ENCODE measurements at places on chromosomes 11 and 22.

- no peak for DNase-seq
Measured at GRCh38 chr11:102449651-102450570, 2.7 kb downstream of the TMEM123 start.

DNA sequence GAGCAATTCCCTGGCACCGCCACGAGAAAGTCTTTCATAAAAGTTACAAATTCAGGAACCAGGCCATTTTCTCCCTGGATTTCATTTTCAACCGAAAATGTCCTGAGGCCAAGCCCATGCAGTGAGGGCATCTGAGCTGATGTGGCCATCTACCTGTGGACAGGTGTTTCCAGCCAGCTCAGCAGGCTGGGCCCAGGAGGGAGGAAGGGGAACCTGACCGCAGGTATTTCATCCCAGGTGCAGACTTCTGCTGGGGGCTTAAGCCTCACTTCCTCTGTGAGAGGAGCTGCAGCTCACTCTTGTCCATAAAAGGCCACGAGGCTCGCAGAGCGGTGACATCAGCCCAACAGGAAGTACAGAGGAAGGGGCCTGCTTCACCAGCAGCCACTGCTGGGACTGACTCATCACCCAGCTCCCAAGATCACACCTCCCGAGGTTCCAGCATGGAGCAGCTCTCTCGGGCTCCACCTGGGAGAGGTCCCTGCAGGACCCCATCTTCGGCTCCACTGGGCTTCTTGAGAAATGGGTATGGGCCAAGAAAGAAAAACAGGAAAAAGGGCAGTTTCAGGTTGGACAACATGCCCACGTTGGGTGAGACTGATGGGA is 56.4 kb downstream of the MYH9 start:
- no peak for DNase-seq

DNA sequence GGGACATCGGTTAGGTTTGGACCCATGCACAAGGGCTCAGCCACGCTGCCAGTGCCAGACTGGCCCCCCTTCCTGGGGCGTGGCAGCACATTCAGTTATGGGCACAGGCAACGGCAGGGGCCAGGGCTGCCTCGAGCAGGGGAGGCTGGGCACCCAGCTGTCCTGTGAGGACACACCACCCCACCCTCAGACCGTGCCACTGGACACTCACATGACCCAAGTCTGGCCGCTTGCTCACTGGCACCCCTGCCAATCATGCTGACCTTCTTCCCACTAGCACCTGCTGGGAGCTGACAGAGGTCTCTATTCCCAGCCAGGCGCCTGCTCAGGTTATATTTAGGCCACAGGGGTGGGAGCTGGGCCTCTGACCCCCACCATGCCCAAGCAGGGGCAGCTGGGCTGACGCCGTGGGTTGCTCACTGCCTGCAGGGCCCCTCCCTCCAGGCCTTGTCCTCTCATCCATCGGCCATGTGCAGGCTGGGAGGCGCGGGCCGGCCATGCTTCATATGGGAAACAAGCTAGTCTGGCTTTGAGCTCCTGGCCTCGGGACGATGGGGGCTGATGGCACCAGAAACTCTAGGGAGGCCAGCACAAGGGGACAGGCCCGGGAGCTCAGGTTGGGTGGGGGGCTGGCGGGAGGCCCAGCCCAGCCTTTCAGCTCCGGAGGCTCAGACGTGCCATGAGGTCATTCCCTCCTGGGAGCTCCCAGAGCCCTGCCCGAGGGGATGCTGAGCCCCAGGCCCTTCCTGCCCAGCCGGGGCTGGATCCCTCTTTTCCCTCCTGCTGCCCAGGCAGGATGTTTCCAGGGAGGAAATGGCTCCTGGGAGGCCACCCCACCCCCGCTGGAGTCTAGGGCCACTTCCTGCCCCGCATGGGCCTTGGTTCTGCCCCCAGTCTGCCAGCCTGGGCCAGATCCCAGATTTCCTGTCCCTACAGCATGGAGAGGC is 15.2 kb upstream of the TBX1 start:
- DNase-seq, result no peak

GRCh38 chr22:36658900-36659299 is 44.7 kb downstream of the CACNG2 start:
- no peak for DNase-seq

DNA sequence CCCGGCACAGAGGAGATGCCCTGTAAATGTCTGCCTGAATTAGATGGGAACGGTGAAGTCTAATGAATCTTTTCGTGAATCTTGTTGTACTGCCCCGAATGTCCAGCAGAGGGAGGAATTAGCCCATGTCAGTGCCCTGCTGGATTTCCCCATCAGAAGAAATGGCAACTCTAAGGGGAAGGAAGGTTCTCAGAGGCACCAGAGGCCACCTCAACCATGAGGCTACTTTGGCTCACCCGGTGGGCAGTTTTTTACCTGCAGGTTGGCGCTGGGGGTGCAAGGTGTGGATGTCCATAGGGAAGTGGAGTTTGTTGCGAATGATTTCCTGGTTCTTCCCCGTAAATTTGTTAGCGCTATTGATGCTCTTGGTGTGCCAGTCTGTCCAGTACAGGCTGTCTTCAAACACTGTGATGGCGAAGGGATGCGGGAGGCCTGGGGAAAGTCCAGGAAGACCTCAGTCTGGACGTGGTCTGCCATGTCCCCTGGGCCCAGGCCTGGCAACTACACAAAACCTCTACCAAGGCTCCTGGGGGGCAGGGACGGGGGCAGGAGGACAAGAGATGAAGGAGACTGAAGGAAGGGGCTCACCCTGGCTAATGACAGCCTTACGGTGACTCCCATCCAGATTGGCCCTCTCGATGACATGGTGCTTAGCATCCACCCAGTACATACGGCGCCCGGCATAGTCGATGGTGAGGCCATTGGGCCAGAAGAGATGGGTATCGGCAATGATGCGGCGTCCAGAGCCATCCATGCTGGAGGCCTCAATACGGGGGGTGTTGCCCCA is 28.5 kb downstream of the LRP4 start:
- DNase-seq, result peak; percentile 21

DNA sequence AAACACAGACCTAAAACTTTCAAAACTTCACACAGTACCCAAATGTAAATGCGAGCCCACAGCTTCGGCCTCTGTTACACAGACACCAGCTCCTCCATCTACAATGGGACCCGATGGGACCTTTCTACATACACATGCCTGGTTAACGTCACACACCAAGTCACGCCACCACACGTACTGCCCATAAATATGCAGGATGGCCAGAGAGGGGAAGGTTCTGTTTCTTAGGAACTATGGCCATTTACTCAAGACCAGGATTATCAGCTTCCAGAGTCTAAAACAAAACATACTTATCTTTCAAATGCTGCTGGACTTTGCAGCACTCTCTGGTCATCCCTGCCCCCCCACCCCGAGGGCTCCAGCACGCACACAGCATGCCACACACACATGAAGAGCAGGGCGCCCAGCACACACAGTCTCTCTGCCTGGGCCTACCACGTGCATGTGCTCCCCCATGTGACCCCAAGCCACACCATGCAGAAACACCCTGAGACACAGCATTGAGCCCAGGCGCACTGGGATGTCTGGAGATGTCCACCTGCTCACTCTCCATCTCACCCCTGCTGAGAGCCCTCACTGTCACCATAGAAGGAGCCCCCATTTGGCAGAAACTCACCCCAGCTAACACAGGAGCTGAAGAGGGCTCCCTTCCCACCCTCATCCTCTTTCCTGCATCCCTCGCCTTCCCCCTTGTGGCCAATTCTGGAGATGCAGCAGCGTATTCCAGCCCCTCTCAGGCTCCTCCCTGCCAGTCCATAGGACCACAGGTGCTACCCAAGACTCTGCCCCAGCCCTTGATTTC is 61.8 kb downstream of the SLC22A12 start:
- peak; percentile 49 for DNase-seq

GRCh38 chr22:46259374-46259773 is 3.8 kb downstream of the PKDREJ start:
- DNase-seq, result no peak

- DNase-seq, result no peak
Measured at GRCh38 chr11:64930340-64930739, 5.4 kb downstream of the GPHA2 start.

GRCh38 chr11:133065847-133066485 is 466.3 kb downstream of the OPCML start:
- DNase-seq, result no peak

DNA sequence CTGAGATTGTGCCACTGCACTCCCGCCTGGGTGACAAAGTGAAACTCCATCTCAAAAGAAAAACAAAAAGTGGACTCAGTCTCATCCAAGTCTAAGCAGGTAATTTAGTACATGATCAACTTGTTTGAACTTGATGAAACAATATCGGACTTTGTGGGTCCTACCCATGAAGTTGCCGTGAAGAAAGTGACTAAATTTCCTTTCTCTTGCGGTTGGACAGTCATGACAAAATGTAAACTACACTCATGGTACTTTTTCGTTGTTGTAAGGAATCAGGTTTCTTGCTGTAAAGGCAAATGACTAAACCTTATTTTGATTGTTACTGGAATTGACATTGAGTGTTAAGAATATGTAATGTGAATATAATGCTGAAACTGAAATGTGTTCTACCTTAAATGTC is 164.5 kb upstream of the PLET1 start:
- no peak for DNase-seq

DNA sequence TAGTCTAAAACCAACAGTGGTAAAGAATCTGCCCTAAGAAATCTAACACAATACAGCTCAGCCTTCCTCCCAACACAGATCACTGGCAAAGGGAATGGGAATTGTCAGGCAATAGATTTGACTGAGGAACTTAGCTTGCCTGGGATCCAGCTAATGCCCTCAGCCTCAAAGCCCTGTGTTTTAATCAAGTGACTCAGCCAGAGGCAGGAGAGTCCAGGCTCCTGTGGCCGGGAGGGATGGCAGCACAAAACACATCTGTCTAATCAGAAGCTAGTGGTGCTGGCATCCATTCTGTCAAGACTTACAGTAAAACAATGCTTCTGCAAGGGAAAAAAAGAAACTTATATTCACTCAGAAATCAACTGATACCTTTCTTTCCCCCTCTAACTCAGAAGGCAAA is 5.6 kb downstream of the SYTL2 start:
- DNase-seq, result no peak

- no peak for DNase-seq
Measured at GRCh38 chr11:27914080-27914479, 193.9 kb downstream of the KIF18A start.

DNA sequence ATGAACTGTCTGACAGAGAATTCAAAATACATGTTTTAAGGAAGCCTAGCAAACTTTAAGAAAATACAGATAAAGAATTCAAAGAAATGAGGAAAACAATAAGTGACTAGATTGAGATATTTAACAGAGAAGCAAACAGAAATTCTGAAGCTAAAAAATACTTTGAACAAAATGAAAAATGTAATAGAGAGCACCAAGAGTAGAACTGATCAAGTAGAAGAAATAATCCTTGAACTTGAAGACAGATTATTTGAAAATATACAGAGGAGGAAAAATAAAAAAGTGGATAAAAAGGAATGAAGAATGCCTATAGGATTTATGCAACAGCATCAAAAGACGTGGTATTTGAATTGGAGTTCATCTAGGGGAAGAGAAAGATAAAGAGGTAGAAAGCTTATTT is 101.9 kb upstream of the OR4B1 start:
- DNase-seq, result no peak

- DNase-seq, result no peak
Measured at GRCh38 chr22:21568347-21569075, 997 bp downstream of the UBE2L3 start.

DNA sequence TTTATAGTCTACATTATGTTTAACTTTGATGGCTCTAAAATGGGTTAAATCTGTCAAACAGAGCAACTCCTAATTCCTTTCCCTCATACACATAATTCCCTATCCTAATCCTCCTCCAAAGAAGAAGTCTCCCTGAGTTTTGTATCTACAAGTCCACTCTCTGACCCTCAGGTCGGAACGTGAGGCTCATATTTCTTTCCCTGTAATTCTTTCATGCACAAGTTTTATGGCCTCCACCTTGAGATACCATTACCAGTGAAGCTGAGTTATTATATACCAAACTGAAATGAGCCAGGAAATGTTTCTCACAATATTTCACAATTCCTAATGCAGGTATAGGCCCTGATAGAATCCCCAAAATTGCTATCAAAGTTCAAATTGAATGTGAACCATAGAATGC is 106.4 kb downstream of the CASP12 start:
- no peak for DNase-seq

DNA sequence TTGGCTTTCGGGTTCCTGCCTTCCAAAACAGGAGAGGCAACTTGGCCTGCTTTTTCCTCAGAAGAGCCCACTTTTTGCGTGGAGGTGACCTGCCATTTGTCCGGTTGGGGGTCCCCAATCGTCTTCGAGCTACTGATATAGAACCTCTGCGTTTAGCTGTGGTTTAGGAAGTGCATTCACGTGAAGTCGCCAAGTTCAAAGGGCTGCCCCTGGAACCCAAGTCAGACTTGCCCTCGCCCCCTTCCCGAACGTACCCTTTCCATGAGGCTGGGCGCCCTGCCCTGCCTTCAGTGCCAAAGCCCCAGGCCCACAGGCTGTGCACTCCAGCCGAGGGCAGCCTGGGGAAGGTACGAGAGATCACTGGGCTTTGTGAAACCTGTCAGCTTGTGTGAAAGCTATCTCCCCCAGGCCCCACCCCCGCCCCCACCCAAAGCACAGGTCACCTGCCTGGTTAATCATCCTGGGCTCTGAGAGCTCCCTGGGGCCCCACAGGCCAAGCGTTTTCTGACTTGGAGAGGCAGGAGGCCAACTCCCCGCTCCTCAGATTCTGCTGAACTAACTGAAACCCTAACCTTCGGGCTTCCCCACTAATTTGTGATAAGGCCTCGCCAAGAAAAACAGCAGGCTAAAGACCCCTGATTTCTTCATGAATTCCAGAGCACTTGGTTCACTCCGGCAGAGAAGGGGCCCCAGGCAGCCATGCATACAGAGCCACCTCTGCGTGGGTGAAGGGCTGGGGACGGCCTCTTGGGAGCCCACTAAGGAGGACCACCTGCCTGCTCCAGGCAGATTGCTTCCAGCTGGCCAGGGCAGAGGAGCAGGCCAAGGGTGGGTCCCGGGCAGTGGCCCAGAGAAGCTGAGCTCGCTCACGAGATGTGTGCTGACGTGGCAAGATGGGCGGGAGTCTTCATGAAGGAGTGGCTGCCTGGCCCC is 25.8 kb upstream of the KCNQ1OT1 start:
- DNase-seq, result no peak

DNA sequence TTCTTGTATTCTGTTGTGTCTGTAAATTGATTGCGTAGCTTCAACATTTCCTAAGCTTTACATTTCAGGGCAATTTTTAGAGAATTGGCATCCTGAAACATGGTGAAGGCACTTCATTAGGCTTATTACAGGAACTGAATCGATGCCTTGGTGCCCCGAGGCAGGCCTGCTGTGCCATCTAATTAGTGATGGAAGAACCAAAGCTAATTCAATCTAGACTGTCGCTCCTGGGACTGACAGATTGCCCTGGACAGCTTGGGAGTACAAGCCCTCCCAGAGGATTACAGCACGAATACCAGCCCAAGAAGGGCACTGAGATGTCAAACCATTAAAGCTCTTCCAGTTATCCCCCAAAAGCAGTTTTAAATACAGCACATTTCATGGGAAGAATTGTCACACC is 243.2 kb upstream of the ZC3H12C start:
- DNase-seq, result no peak

GRCh38 chr11:44607987-44608386 is 42.5 kb downstream of the CD82 start:
- no peak for DNase-seq

GRCh38 chr11:127679816-127680545 is 679.4 kb upstream of the KIRREL3 start:
- no peak for DNase-seq
